ENCODE measurements at places on chromosomes 6 and 20.
A peak's percentile ranks its signal among the peaks of the same experiment; 100 is the strongest.

DNA sequence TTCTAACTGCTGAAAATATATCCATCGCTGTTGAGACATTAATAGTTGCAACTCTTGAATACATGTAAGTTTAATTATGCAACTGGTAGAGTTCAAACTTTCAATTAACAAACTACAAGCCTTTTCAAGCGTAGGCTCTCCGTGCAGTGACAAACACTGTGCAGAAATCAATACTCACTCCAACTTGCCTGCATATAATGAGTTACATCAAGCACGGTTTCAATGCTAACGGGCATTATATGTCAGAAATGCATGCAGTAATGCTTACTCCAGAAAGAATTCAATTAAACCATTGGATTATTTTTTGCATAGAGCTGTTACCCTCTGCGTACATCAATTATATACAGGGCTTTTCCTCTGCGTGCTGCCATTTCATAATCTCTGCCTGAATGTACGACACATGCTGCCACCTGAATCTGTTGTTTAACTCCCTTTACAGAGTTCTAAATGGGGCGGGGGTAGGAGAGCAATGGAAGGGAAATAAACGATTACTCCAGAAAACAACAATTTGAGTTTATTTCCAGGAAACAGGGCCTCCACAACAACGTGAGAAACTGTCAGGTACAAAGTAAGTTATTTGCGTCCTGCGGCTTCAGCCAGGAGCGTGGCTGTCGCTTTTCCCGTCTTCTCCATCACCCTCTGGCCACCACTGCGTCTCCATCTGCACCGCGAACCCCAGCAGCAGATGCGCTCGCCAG lies 1.8 kb downstream of the PTPRK start:
- no peak for DNase-seq

DNA sequence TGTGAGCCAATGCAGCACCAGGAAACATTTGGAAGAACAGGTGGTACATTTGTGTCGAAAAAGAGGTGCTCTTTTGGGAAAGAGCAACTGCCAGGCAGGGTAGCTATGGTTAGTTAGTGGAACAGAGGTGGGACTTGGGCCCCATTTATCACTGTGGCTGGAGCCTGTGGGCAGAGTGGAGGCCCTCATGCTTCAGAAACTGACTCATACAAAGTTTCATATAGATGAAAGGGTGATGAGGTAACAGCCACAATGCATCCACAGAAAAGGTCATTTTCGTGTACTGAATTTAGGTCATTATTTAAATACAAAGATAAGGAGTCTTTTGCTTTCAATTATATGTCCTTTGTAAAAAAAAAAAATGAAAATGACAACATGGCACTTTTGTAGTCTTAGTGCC lies 76.4 kb upstream of the HS3ST5 start:
- no peak for DNase-seq

- DNase-seq, result no peak
Measured at GRCh38 chr6:14505401-14505800, 387.8 kb downstream of the CD83 start.

GRCh38 chr20:10218536-10219451 lies at the start of gene SNAP25:
Gene SNAP25, plus strand, starts transcription at chr20:10218830. Its CDS starts 56,662 bp downstream, at chr20:10275492.
- peak; percentile 41 for DNase-seq

- DNase-seq, result no peak
Measured at GRCh38 chr6:134363323-134364039, 45.6 kb upstream of the SGK1 start.

- DNase-seq, result no peak
Measured at GRCh38 chr6:157517601-157518359, 136.8 kb downstream of the ZDHHC14 start.
